A549 treated with RU486 at 1 μM for 4 hours (cell line): ENCODE measurements at places on chromosomes 13 and 19. TPM values are rescaled to one million over a fixed set of nuclear protein-coding genes. Genes with fewer than 3 reads are reported as not detected.

Gene KLK8
- total RNA-seq: not detected in 5 replicates

Gene LILRA1
- total RNA-seq: not detected in 5 replicates

Gene GNG7
- total RNA-seq: 0.05 to 0.14 TPM (median 0.06 TPM) in 4 of 5 replicates, not detected in the other

Gene TGFBR3L
- 0.78 to 2.4 TPM (median 1.9 TPM) in 5 replicates for total RNA-seq

Gene TUBA3C
- not detected in 5 replicates for total RNA-seq

Gene MATK
- total RNA-seq: 0.56 to 1.9 TPM (median 1.1 TPM) in 5 replicates

Gene SULT2B1
- 14.1 to 20.7 TPM (median 15.9 TPM) in 5 replicates for total RNA-seq

Gene TSPAN16
- not detected in 5 replicates for total RNA-seq

Gene SOX21
- total RNA-seq: 0.61 to 1.3 TPM (median 1.3 TPM) in 5 replicates

Gene GSX1
- total RNA-seq: not detected in 5 replicates

Gene TEX101
- not detected in 5 replicates for total RNA-seq

Gene SIGLEC6
- not detected in 5 replicates for total RNA-seq

Gene ZNF616
- 0.45 to 1.2 TPM (median 0.82 TPM) in 5 replicates for total RNA-seq
